ENCODE measurements at places on chromosomes 3 and 15. TPM values are rescaled to one million over a fixed set of nuclear protein-coding genes. Genes with fewer than 3 reads are reported as not detected.

DNA sequence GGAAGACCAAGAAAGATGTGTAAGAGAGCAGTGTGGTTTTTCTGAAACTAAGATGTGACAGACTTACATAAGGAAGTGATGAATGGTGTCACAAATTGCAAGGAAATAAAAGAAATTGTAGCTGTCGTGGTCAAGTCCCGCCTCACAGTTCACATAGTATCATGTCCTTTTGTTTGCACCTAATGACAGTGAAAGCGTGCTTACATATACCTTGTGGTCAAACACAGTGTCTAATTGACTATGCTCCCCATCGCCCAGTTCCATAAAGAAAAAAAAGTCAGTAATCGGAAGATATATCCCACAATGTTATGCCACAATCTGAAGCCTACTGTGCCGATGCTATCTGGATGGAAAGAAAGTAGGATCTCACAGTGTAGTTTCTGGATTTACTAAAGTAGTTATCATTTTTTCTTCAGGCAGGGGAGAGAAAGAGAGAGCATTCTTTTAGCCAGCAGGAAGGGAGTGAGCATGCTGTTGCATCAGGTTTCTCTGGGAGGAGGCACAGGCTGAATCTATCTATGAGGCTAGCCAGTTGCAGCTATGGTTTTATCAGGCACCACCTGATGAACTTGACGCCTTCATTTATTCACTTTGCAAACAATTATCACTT lies 9.8 kb upstream of the PLSCR1 start:
- no peak for DNase-seq

- DNase-seq: no peak
Observed at GRCh38 chr15:38650384-38650783, 85.8 kb upstream of the RASGRP1 start.

DNA sequence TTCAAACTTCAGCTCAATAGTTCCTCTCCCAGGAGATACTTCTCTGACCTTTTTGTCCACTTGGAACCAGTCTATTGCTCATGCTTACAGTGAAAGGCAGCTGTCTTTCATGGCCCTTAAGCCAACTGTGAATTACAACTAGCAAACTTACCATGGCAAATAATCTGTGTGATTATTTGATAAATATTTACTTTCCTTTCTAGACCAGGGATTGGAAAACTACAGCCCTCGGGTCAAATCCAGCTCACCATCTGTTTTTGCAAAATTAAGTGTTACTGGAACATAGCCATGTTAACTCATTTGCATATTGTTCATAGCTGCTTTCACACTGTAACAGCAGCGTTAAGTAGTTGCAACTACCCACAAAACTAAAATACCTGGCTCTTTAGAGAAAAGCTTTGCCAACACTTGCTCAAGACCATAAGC lies 289.1 kb upstream of the MCTP2 start:
- DNase-seq: no peak

DNA sequence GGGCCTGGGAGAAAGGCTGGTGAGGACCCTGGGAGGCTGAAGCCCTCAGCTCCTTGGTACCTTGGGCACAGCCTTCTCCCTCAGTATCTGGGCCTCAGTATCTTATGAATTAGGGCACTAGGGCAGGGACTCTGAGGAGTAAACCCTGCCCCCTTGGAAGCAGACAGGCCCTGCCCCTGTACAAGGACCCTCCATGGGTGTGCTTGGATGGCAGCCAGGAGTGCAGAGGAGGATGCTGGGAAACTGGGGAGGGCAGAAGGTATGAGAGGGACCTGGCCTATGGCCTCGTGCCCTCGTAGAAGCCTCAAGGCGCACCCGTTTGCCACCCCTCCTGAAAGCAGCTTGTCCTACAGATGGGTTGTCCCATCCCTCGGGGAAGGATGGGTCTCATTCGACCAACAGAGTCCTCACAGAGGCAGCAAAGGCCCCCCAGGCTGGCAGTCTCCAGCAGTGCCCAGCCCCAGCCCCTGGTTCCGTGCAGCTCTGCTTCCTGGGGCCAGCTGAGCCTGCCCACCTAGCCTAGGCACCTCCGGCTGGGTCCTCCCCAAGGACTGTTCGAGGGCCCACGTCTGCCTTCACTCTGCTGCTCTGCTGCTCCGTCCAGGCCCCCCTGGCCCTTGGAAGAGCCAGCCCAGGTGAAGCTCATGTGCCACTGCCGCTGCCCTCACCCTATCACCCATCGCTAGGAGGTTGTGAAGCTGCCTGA lies 15.3 kb upstream of the SEMA3F start:
- DNase-seq: no peak

- DNase-seq: no peak
Observed at GRCh38 chr15:38555686-38556334, 8.8 kb downstream of the RASGRP1 start.

USP3 gene
- 187 TPM for total RNA-seq
